Liver (tissue), 10 donors: ENCODE measurements at places on chromosomes 2 and 18.

DNA sequence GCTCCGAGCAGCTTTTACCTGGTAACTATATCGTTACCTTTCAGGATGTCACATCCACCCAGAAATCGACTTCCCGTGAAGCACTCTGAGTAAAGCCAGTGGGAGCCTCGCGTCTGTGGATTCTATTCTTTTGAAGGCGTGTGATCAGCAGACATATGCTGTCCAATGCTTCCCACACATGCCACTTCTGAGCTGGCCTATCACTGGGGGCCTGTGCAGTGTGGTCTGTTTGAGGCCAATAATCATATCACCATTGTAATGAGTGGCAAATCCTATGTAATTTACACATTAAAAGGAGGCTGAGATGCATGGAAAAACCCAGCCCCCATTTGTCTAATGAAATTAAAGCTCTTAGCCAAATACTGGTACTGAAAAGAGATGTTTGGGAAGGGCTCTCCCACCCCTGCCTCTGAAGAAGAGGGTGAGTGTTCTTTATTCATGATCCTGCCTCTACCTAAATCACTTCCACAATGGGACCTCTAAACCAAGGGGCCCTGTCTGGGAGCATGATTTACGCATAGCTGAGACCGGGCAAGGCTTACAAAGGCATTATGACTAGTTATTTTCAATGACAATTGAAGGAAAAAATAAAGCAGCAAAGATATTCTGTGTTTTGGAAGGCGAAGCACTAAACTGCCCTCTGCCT lies 686.8 kb downstream of the ZEB2 start:
- DNase-seq: no peak

- DNase-seq: no peak
These were observed 12.7 kb downstream of the TMEM237 start for GRCh38 chr2:201630577-201630976.

GRCh38 chr2:182522972-182523473 lies 96.2 kb upstream of the PDE1A start:
- DNase-seq: no peak

DNA sequence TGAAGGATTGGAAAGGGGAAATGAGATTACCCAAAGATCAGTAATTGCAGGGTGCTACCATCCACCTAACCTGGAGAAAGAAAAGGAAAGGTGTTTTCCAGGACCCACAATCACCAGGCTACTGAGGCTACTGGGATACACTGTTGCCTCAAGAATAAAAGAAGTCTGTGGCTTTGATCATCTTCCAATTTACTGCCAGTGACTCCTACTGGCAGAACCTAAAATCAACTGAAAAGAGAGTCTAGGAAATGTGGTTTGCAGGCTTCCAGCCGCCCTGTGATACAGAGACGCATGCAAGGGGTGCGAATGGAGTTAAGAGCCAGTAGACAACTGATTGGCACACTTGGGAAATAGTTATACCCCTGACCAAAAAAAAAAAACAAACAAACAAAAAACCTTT lies 16.6 kb upstream of the TTL start:
- DNase-seq: no peak

DNA sequence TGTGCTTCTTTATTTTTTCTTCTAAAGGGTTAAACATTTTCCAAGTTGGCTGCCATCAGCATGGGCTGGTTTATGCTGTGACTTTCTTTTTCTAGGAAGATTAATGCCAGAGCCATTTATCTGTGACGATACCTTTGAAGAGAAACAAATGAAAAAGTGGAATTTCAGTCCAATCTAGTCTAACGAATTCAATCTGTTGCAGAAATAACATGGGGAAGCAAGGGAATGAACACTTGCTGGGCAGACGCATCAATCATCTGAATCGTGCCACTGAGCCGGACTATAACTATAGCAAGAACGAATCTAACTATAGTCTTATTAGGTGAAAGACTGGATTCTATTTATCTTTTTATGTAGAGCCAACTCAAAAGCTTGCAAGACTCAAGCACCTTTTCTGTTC lies 66.2 kb downstream of the CD8B2 start:
- no peak for DNase-seq

- no peak for DNase-seq
These were observed 18.7 kb downstream of the ORC2 start for GRCh38 chr2:200944467-200945394.

- no peak for DNase-seq
These were observed 82.7 kb downstream of the LAMA1 start for GRCh38 chr18:7034924-7035323.

- no peak for DNase-seq
These were observed 1.3 kb downstream of the TMEM131 start for GRCh38 chr2:97994476-97994875.

GRCh38 chr18:73240899-73241298 lies 373.1 kb upstream of the NETO1 start:
- DNase-seq: no peak

- no peak for DNase-seq
These were observed 860 bp upstream of the CD8A start for GRCh38 chr2:86791573-86791972.

DNA sequence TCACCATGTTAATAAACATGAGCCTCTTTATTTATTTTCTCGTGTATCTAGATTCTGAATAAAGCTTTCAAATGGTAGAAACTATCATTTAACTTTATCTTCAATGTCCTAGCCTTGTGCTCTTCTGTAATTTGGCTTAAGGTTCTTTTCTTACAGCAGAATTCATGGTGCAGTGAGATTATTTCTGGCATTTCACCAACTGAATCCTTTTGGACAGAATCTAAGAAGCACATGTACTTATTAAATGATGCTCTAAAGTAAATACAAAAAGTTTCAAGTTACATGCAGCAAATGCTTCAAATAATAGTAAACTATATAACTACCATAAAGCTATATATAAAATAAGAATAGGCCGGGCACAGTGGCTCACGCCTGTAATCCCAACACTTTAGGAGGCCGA lies 65.9 kb downstream of the AP1S3 start:
- DNase-seq: no peak

GRCh38 chr2:174750923-174751441 lies 13.3 kb downstream of the CHRNA1 start:
- no peak for DNase-seq

- DNase-seq: no peak
These were observed 24.2 kb downstream of the TNS1 start for GRCh38 chr2:217978536-217979150.

- no peak for DNase-seq
These were observed 169.7 kb upstream of the APCDD1 start for GRCh38 chr18:10284540-10285282.

- no peak for DNase-seq
These were observed 61.2 kb downstream of the DIS3L2 start for GRCh38 chr2:232022718-232023117.

GRCh38 chr2:82998781-82999180 lies 1460.3 kb downstream of the SUCLG1 start:
- no peak for DNase-seq

GRCh38 chr2:105252271-105252670 lies 10.7 kb downstream of the GPR45 start:
- no peak for DNase-seq

GRCh38 chr2:104050656-104051242 lies 803.2 kb upstream of the POU3F3 start:
- no peak for DNase-seq

- DNase-seq: no peak
These were observed 318.9 kb upstream of the SYT4 start for GRCh38 chr18:43596105-43596712.

GRCh38 chr2:73917696-73918207 lies 8.9 kb upstream of the DGUOK start:
- DNase-seq: no peak

DNA sequence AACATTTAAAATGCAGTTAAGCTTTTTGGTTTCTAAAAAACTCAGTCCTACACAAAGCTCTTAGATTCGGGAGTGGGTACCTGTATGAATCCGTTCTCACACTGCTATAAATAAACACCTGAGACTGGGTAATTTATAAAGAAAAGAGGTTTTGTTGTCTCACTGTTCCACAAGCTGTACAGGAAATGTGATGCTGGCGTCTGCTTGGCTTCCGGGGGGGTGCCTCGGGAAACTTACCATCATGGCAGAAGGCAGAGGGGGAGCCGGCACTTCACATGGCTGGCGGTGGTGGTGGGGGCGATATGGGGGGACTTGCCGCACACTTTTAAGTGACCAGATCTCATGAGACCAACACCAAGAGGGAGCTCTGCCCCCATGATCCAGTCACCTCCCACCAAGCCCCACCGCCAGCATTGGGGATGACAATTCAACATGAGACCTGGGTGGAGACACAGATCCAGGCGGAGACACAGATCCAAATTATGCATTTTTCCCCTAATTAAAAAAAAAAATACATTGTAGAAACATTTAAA lies 222.5 kb downstream of the GBX2 start:
- DNase-seq: no peak

DNA sequence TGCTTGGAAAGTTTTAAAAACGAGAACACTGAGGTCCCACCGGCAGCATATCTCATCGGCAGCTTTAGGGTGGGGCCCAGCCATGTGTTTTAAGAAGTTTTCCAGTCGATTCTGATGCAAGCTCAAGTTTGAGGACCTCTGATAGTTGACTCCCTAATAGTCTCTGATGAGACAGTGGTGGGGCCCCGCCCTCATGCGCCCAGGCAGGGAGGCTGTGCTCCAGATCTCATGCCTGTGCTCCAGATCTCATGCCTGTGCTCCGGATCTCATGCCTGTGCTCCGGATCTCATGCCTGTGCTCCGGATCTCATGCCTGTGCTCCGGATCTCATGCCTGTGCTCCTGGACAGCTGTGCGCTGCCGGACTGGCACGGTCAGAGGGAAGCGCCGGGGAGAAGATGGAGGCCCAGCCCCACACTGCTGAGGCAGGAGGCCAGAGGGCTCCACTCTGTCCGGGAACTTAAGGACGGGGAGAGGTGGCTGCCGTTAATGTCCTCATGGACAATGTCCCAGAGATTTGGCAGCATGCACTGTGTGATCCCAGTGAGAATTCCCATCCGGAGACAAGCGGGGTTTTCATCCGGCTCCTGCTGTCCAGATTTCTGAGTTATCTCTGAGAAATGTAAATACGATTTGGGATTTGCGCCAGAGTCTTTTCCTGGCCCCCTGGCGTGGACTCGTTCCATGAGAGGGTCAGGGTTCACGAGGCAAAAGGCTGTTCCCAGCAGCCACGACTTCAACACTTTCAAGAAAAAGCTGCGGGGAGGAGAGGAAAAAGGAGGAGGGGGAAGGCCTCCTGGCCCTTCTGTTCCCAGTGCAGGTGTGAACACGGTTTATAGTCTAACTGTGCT lies 9.4 kb upstream of the COLEC11 start:
- peak; percentile 55 for DNase-seq

GRCh38 chr18:52694804-52695203 lies 354.8 kb downstream of the DCC start:
- no peak for DNase-seq

DNA sequence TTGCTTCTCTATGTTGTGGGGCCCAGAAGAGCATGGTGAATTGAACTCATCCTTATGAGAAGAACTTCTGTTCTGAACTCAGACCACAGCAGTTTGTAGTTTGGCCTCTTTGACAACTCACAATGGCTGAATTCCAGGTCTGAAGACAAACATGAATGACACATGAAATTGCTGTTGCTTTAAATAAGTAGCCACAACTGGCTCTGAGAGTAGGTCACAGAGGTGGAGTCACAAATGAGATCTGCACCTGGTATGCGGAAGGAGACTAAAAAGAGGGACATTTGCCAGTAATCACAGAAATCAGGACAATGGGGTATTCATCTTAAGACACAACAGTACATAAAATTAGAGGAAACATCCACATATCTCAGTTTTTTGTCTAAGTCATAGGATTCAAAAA lies 290.3 kb upstream of the MMADHC start:
- no peak for DNase-seq

GRCh38 chr2:12903272-12903671 lies 186.5 kb downstream of the TRIB2 start:
- no peak for DNase-seq

- no peak for DNase-seq
These were observed 263.6 kb downstream of the ZNF516 start for GRCh38 chr18:76231402-76231801.

DNA sequence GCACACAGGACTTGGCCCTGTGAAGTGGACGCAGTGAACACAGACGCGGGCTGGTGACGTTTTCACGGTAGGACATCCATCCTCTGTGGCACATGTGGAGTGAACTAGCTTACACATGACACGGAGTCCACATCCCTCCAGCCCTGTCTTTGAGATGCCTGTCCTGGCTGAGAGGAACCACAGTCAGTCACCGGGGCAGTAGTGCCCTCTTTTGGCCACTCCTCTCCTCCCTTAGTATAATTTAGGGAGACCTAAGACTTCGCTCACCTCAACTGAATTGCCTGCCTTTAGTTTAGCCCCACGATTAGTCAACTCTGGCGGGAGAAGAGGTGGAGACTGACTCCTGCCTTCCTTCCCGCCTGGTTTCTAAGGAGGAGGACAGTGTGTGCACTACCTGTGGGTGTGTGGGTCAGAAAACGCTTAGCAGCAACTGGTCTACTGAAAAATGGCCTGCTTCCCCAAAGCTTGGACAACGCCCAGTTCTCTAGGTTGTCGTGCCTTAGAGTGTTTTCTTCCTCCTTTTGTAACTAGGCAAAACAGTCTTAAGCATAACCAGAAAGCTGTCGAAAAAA lies 70.6 kb downstream of the MBP start:
- no peak for DNase-seq

- DNase-seq: no peak
These were observed 51.3 kb upstream of the ACSL3 start for GRCh38 chr2:222809582-222809981.

GRCh38 chr2:177784745-177785067 lies 287.9 kb downstream of the PDE11A start:
- DNase-seq: no peak

GRCh38 chr18:59052965-59053820 lies 86.5 kb upstream of the SEC11C start:
- no peak for DNase-seq

GRCh38 chr2:26086779-26087178 lies 52.9 kb downstream of the RAB10 start:
- no peak for DNase-seq

DNA sequence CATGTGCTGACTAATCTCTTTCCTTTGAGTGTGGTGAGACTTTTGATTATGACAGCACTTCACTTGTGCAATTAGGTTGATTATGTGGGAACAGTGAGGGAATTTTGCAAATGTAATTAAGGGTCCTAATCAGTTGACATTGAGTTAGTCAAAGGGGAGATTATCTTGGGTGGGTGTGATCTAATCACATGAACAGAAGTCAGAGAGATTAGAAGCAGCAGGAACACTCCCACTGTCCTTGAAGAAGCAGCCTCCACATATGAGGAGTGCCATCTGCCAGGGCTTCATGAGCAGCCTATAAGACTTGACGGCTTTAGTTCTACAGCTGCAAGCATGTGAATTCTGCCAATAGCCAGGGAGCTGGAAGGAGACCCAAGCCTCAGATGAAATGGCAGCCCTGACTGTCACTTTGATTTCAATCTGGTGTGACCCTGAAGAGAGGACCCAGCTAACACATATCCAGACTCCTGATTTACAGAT lies 89.4 kb upstream of the APCDD1 start:
- no peak for DNase-seq

DNA sequence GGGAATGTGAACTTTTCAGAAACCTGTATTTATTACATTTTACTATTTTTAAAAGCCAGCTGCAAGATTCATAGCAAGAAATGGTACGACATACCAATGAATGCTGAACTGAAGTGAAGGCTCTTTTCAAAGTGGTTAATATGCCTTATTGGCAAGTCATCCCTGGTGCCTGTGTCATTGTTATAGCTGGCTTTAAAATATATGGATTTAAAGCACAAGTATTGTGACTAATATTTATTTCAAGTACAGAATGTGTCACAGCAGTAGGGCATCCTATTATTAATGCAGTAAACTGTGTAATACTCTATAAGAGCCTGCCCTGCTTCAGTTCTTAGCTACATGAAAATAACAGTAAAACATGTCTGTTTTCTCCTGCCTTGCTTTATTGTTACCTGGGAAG lies 10.8 kb downstream of the TSHZ1 start:
- no peak for DNase-seq

- no peak for DNase-seq
These were observed 2180.6 kb upstream of the CELF4 start for GRCh38 chr18:39746201-39746600.
